ENCODE measurements at places on chromosomes 6 and 20. TPM values are rescaled to one million over a fixed set of nuclear protein-coding genes. Genes with fewer than 3 reads are reported as not detected.

RALGAPA2 gene
- 27.4 TPM for total RNA-seq

GRCh38 chr6:142329486-142330113 lies 27.8 kb downstream of the ADGRG6 start:
- H3K4me1 ChIP-seq, result no peaks in the 10 kb centered on the region
- no peaks in the 10 kb centered on the region for H3K27me3 ChIP-seq
- no peak for DNase-seq
- H3K4me3 ChIP-seq, result no peak overlapping the region
- no peaks in the 10 kb centered on the region for H3K36me3 ChIP-seq

UNC5CL gene
- 1.3 TPM for total RNA-seq

DNA sequence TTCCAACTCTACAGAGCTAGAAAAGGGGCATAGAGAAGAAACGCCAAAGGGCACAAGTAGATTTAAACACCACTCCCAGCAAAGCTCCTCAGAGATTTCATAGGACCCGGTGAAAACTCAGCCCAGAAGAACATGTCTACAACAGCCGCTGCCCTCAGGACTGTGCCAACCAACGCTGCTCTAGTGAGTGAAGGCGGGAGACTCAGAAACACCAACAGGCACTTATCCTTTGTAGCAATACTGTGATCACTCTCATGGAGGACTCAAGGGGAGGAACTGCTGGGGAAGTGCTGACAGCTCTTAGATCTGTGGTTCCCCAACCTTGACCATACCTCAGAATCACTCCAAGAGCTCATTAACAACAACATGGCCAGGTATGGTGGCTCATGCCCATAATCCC lies 39.5 kb downstream of the STAU1 start:
- H3K4me3 ChIP-seq, result no peak overlapping the region
- no peak overlapping the region for H3K27ac ChIP-seq
- no peaks in the 10 kb centered on the region for H3K36me3 ChIP-seq

- H3K27ac ChIP-seq, result no peak overlapping the region
- H3K4me1 ChIP-seq, result no peaks in the 10 kb centered on the region
- H3K27me3 ChIP-seq, result peaks cover 4% of the 10 kb centered on the region
- H3K4me3 ChIP-seq, result no peak overlapping the region
- no peaks in the 10 kb centered on the region for H3K36me3 ChIP-seq
These were observed 141.4 kb downstream of the CD83 start for GRCh38 chr6:14258695-14259593.

GABRR1 gene
- total RNA-seq, result not detected

SCRT2 gene
- not detected for total RNA-seq

DNA sequence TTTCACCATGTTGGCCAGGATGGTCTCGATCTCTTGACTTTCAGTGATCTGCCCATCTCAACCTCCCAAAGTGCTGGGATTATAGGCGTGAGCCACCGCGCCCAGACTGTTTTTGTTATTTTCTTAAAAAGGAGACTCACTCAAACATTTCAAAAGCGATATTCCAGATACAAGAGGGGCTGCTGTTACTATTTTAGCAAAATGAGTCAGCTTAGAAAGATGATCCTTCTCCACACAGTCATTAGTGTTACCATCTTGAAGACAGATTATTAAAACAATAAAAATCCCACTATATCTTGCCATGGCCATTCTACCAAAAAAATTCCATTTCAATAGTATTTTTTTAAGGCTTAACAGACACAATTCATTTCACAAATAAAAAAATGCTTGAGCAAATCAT lies 102.8 kb downstream of the PREP start:
- H3K36me3 ChIP-seq, result no peaks in the 10 kb centered on the region
- no peak for DNase-seq
- no peak overlapping the region for H3K27ac ChIP-seq
- no peaks in the 10 kb centered on the region for H3K27me3 ChIP-seq

Data from ovary (tissue), 10 donors.